Kidney epithelial cell (primary cell): ENCODE measurements at places on chromosomes 7 and 10. TPM values are rescaled to one million over a fixed set of nuclear protein-coding genes. Genes with fewer than 3 reads are reported as not detected.

Gene CC2D2B
- total RNA-seq: not detected in 2 replicates

Gene PODXL
- 152 and 160 TPM in 2 replicates for total RNA-seq

Gene CPA5
- total RNA-seq: not detected in 2 replicates

Gene OR2A7
- total RNA-seq: 2.8 and 3.0 TPM in 2 replicates

Gene ZP3
- total RNA-seq: 6.0 and 8.6 TPM in 2 replicates

DNA sequence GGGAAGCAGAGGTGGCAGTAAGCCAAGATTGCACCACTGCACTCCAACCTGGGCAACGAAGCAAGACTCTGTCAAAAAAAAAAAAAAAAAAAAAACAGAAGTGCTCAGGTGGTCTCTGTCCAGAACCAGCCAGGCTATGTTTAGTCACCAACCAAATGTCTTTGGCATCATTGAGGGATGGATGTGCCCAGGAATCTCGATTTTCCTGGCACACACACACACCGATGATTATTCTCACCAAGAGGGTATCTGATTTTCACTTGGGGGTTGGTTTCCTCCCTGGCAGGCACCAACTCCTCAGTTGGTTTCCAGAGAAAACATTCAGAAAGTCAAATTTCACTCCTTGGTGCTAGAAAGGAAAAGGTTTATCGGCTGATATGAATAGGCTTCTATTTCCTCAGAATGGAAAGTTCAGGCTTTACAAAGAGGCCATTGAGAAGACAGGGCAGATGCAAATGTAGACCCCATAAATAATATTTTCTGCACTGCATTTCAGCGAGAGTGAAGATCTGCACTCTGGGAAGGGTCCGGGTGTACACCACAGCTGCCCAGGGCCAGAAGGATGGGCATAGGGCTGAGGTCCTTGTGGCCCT lies 154.8 kb downstream of the TNS3 start:
- DNase-seq: no peak

DNA sequence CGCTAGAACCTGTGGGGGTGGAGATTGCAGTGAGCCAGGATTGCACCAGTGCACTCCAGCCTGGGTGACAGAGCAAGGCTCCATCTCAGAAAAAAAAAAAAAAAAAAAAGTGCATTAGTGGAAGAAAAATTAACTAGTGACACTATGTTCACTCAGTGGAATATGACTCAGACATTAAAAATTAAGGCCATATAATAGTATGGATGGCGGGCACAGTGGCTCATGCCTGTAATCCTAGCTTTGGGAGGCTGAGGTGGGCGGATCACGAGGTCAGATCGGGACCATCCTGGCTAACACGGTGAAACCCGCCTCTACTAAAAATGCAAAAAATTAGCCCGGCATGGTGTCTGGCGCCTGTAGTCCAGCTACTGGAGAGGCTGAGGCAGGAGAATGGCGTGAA lies 3.4 kb downstream of the PHYH start:
- no peak for DNase-seq

- DNase-seq: no peak
Measured at GRCh38 chr7:142868188-142868985, 13.5 kb downstream of the EPHB6 start.

DNA sequence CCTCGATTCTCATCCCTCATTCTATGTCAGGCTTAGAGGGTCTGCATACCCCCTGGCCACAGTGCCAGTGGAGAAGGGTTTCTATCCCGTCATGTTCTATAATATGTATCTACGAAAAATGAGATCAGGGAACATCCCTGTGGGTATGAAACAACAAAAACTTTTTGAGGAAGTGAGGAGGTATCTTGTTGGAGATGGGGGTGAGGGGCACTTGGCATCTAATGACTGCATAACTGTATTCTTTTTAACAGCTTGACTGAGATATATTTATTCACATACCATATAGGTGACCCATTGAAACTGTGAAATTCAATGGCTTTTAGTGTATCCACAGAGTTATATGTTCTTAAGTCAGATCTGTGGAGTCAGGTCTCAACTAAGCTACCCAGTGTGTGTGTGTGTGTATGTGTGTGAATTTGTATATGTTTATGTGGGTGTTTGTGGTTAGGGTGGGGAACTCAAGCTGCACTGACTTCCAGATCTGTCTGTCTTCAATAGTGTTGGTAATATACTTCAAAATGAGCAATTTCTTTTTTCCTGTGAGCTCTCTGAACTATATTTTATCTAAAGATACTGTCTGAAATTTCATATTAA lies 528.9 kb downstream of the CNTNAP2 start:
- no peak for DNase-seq

- peak; percentile 26 for DNase-seq
Measured at GRCh38 chr7:4189131-4189570, 492.9 kb upstream of the FOXK1 start.

DNA sequence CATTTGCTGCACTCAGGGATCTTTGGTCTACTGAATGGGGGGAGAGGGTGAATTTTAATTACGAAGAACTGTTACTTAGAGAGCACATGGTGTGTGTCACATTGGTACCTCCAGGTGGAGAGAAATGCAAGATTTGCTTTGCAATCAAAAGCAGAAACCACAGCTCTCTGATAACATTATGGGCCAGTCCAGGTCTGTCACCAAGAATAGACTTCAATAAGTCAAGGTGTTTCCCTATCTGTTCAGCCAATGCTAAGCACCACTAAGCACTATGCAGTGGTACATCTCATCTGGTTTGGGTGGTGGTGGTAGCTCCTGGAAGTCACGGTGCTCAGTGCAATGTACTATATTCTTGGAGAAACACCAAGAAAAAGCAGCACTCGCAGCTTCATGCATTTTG lies 119.6 kb upstream of the AFAP1L2 start:
- no peak for DNase-seq

- no peak for DNase-seq
Measured at GRCh38 chr10:49596836-49597235, 13.3 kb upstream of the SLC18A3 start.

DNA sequence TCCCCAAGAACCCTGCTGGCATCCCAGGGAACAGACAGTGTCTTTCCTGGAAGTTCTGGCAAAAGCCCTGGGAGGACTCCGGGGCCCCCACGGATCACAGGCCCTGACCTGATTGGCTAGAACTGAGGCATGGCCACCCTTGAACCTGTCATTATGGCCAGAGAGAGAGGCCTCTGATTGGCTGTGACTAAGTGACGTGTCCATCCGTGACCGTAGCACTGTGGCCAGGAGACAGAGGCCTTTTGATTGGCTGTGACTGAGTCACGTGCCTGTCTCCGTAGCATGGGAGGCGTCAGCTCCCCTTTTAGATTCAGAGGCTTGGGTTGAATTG lies 163.8 kb downstream of the RGS10 start:
- DNase-seq: no peak

GRCh38 chr10:125159932-125160855 lies at the start of gene CTBP2:
Gene CTBP2, minus strand, starts transcription at chr10:125160563.
- no peak for DNase-seq
